Stimulated activated CD8-positive, alpha-beta memory T cell treated with anti-CD3 and anti-CD28 coated beads, Interleukin-2, amount 100 ng/mL, for 48 hours (primary cell): ENCODE measurements at places on chromosomes 16 and 17.

DNA sequence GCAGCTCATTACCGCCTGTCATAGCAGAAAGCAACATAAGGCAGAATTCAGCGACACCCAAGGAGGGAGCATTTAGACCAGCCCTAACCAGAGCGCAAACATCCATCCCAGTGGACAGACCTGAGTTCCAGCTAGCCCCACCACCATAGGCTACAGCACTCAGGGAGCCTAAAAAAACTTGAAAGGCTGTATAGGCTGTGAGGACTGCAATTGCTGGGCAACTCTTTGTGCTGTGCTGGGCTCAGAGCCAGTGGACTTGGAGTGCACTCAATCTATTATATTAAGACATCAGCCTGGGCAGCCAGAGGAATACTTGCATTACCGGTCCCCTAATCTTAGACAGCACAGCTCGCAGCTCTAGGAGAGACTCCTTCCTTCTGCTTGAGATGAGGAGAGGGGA, 207.3 kb downstream of the KIF2B start:
- no peak for DNase-seq

DNA sequence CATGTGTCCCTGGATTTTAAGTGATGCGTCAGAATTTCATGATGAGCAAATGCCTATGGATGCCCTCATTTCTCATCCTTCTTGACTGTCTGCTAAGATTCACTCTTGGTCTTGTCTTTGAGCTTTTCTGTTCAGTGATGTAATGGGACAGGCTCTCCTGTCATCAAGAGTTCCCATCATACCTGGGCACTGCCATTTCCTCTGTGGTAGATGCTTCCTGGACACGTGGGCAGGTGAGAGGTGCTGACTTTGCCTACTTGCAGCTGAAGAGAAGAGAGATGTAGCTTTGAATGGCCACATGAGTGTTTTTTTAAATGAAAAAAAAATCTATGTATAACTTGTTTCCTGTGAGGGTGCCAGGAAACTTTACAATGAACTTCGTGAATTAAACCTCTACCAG, 557.7 kb downstream of the MAF start:
- DNase-seq, result no peak

- no peak for DNase-seq
Measured at GRCh38 chr16:68093816-68094613, 8.8 kb downstream of the NFATC3 start.

DNA sequence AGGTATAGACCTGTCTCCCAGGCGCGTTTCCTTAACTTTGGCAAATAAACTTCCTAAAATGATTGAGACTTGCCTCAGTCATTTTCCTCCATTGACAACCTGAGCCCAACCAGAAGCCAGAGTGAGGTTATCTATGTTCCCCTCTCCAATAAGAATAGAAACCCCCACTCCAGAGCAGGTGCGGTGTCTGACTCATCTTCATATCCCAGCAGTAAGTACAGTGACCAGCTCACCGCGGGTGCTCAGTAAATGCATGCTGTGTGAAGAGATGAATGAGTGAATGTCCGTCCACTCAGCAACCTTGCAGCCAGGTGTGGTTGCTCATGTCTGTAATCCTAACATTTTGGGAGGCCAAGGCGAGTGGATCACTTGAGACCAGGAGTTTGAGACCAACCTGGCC, 19.5 kb upstream of the CD300E start:
- no peak for DNase-seq

GRCh38 chr17:49217651-49218413, 7.3 kb downstream of the ABI3 start:
- DNase-seq, result no peak

DNA sequence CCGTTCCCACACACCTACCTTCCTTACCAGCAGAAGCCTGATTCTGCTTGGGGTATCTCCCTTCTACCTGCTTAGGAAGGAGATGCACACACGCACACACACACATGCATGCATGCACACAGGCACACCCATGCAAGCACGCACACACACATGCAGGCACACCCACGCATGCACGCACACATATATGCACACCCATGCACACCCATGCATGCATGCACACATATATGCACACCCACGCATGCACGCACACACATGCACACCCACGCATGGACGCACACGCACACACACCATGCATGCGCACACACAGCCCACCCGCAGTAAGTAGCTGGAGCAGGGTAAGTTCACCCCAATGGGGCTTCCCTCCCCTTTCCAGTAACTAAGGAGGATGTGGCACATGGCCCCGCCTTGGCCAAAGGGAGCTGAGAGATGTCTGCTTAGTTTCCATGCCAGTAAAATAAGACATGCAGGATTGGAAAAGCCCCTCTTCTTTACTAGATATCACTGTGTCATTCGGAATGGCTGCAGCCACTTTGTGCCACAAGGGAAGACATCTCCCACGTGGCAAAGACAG, 33.7 kb downstream of the ADCY9 start:
- no peak for DNase-seq

DNA sequence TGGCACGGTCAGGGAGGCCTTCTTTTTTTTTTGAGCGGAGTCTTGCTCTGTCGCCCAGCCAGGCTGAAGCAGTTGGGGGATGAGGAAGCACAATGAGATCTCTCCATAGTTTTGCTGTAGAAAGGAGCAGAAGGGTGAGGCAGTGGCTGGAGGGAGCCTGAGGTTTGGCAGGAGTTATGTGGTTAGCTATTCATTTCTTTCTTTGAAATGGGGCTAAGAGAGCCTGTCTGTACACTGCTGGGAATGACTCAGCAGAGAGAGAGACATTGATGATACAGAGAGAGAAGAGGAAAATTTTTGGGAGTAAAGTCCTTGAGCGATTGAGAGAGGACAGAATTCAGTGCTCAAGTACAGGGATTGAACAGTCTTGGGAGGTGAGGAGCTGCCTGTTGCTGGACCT, 22.1 kb downstream of the NOS2 start:
- DNase-seq, result no peak

DNA sequence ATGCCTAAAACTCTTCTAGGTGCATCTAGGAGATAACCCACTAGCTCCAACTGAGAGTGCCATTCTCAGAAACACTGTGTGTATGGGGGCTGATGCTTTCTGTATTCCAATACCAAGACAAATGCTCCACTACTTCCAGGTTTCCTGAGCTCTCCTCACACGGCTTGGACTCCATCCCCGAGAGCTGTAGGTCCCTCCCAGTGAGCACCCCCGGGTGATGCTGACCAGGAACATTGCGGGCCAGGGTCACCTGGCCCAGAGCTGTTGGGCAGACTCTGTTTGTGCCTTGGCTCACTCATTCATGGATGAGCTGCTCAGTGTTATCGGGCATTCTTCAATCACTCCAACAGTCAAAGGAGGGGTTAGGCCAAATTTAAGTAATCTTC, 7.0 kb downstream of the CUEDC1 start:
- DNase-seq, result no peak
